ENCODE measurements at places on chromosomes 1 and 21.

- no peak for DNase-seq
Observed at GRCh38 chr1:51088474-51088873, 13.6 kb upstream of the C1orf185 start.

DNA sequence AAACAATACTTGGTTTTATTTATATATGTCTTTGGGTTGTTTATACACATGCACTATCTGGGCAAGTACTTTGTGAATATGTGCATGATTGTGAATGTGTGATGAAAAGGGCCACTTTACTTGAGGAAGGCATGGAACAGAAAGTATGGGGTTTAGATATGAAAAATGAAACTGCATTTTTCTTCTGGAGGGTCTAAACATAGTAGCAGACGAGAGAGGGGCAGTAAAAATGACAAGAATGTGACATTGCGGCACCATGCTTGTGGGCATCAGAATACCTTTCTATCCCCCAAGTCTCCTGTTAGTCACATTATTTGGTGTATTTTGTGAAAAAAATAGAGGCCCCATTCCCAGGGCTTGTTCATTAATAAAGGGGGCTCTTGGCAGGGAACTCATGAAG is 15.4 kb upstream of the MPZL1 start:
- DNase-seq = no peak

- no peak for DNase-seq
Observed at GRCh38 chr1:156420205-156421061, 51.4 kb downstream of the RHBG start.

- DNase-seq = no peak
Observed at GRCh38 chr1:161899091-161899490, 124.6 kb downstream of the OLFML2B start.

GRCh38 chr1:20248971-20249612 is 41.6 kb upstream of the VWA5B1 start:
- DNase-seq = no peak

- DNase-seq = no peak
Observed at GRCh38 chr1:12477936-12478611, 139.9 kb downstream of the DHRS3 start.

DNA sequence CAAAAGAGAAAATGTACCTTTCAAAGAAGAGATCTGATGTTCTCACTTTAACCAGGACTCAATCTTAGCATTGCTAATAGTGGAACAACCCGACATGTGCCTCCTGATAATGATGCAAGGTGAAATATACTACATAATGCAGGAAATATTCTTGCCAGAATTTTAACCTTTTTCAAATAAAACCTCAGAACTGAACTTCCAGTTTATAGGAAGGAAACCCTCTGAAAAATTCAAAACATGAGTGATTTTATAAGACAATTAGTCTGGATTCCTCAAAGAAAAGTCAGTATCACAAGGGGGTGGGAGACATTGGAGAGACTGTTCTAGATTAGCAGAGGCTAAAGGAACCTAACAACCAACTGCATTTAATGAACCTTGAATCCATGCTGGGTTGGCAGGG is 18.1 kb downstream of the AHCYL1 start:
- DNase-seq = no peak

DNA sequence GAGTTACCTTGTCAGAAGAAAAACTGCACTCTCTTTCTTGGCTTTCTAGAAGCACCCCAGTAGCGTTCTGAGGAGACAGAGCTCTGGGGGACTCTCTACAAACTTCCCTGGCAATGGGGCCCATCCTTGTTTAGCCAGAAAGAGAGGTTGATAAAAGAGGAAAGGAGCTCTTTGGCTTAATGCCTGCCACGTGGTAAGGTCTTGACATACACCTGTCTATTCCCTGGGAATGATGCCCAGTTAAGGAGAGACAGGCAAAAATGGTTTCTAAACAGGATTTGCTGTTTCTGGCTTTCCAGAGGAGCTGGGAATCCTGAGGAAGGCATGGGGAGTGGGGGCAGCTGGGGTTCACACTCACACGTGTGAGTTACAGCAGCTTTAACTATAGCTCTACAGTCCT is 30.2 kb upstream of the IL20 start:
- no peak for DNase-seq

DNA sequence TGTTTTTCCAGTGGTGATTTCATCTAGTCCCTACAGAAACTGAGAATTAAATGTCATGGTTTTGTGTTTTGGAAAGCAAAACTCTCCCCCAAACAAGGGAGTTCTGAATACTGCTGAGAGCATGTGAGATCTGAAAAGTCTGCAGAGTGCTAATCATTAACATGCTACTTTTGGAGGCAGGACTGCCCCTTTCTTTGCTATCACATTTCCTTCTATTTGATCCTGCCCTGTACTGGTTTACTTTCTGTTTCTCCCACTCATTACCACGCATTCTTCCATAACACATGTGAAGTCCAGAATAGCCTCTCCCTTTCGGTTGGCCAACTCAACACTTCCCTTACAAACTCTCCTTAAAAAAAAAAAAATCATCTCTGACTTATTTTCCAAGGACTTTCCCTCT is 63.6 kb downstream of the GADD45A start:
- no peak for DNase-seq

- DNase-seq = no peak
Observed at GRCh38 chr1:39128959-39129358, 75.5 kb upstream of the MACF1 start.

- DNase-seq = no peak
Observed at GRCh38 chr1:212867192-212867591, 9.1 kb downstream of the FLVCR1 start.

DNA sequence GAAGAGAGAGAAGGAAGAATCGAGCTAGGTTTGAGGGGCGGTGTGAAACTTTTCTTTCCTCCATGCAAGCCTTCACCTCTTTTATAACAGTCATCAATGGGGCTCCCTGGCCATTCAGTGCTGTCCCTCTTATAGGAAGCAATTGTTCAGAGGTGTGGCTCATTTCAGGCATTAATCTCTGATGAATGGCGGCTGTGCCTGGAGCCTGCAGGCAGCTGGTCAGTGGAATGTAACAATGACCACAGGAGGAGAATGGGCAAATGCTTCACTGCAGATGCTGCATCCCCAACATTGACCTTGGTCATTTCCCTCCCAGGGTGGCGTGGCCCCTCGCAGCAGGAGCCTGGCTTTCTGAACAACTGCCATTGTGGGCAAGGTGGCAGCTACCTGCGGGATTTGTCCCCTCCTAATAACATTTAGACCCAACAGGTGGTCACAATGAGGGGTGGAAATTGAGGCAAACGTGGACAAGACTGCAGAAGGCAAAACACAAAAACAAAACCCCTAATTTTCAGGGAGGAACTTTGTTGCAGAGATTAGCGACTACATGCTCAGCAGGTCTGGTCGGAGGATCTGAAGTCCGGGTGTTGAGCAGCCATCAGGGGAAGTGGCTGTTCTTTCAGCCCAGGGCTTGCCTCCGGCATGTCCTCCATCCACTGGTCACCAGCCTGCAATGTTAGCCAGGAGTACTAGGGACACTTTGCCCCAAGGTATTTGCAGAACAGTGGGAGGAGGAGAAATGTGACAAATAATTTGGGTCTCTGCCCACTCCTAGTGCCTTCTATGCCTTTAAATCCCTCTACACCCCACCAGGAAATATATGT is 97.3 kb upstream of the PAXBP1 start:
- no peak for DNase-seq
